ENCODE measurements at places on chromosomes 13 and 19.

DNA sequence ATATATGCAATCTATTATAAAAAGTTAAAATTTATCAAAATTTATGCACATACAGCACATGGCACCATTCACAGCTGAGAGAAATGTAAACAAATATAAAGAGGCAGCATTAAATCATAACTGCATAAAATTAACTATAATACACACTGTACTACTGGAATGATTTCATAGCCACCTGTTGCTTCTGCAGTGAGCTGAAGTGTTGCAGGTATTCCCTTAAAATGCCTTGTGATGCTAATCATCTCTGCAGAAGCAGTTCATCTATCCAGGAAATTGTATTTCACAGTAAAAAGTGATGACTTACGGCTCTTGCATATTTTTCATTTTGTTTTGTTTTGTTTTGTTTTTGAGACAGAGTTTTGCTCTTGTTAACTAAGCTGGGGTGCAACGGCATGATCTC is 82.1 kb downstream of the STOML3 start:
- no peak for DNase-seq

DNA sequence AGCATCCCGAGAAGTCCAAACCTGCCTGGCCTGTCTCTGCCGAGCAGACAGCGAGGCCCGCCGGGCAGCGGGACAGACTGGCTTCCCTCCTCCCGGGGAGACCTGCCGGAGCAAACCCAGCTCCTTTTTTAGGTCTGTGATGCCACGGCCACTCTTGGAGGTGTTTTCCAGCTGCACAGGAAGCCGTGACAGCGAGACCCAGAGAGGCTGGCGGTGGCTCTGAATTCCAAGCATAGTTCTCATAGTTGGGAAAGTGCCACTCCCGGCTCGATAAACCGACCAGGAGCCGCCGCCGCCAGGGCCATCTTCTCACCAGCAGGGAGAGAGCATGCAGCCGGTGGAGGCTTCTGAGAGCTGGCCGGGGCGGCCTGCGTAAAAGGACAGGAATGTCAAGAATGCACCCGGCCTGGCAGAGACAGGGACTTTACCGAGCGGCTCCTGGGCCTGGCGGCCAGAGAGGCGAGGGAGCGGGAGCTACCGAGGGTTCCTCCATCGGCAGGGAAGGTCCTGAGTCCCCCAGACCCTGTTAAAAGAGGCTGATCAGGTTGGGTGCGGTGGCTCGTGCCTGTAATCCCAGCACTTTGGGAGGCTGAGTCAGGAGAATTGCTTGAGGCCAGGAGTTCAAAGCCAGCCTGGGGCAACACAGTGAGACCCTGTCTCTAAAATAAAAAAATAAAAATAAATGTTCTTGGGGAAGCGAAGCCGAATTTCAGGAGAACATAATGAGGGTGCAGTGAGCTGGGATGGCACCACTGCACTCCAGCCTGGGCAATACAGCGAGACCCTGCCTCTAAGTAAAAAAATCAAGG is 64.9 kb downstream of the GADD45B start:
- DNase-seq: no peak

- no peak for DNase-seq
These were observed 8.1 kb downstream of the SELENOW start for GRCh38 chr19:47786566-47786965.

- DNase-seq: no peak
These were observed 196.8 kb downstream of the PDS5B start for GRCh38 chr13:32783067-32783466.
